Stimulated activated CD8-positive, alpha-beta memory T cell treated with anti-CD3 and anti-CD28 coated beads, Interleukin-4, amount 100 ng/mL, for 48 hours (primary cell): ENCODE measurements at places on chromosomes 16 and 17.

- no peak for DNase-seq
Measured at GRCh38 chr17:75340631-75341030, 51.4 kb upstream of the SLC25A19 start.

DNA sequence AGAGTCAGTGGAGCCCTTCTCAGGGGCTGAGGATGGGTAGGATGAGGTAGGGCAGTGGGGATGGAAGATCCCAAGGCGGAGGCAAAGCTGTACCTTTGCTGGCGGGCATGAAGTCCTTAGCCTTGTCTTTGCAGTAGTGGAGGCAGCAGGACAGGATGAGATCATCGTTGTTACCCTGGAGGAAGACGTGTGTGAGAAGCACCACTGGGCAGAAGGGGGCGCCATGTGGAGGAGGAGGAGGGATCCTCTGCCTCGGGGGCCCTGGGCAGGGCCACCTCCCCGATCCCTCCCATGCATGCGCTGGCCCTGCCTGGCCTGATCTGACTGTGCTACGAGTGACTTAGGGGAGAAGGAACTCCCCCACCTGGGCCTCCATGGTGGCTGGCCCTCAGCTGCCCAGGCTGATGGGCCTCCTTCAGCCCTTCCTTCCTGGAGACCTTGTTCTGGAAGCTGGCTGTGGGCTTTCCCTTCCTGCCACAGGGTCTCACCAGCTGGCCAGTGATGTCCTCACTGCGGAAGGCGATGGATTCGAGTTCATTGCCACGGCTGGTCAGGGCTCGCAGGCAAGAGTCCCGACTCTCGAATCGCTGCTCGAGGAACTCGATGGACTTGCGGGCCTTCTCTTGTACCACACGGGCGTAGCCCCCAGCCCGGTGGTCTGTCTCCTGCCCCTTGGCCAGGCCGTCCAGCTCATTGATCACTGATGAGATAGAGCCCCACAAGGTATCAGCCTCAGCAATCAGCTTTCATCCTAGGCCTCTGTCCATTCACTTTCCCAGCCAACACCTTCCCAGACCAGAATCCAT is 10.3 kb downstream of the HIC1 start:
- peak; percentile 86 for DNase-seq

- DNase-seq = peak; percentile 30
Measured at GRCh38 chr16:28495098-28495793, 803 bp downstream of the APOBR start.

DNA sequence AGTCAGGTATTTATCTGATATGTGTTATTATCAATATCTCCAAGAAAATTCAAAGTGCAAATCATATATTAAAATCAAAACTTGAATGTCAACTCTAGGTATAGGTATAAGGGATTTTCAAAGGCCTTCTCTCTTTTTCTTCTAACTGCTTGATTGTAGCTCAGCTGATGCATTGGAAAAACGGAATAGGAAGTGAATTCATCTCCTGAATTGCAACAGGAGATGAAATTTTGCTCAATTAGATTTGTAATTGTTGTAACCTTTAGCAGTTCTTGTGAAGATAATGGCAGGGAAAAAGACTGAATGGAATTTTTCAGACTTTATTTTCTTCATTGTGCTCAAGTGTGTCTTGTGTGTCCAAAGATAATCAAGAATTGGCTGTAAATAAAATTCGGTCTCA is 190.2 kb upstream of the KCNJ16 start:
- DNase-seq = no peak

DNA sequence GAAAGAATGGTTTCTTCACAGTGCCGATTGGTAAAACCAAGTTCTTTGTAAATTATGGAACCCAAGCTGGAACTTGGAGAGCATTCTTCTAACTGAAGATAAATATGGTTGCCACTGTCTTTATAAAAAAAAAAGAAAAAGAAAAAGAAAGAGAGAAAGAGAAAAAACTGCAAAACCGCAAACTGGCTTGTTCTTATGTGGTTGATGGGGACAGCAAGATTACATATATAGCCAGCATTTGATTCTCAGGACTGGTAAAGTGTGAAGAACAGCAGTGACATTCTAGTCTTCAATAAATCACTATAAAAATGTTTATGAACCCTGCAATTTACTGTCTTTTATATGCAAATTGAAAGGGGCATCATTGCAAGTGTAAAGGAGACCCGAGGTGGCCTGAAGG is 605.1 kb downstream of the MAF start:
- DNase-seq = no peak

GRCh38 chr16:66604376-66605176 is at the start of gene CMTM3:
Gene CMTM3 (plus strand): TSS chr16:66604704. CDS start chr16:66604806, 102 bp downstream.
- DNase-seq = peak; percentile 83

DNA sequence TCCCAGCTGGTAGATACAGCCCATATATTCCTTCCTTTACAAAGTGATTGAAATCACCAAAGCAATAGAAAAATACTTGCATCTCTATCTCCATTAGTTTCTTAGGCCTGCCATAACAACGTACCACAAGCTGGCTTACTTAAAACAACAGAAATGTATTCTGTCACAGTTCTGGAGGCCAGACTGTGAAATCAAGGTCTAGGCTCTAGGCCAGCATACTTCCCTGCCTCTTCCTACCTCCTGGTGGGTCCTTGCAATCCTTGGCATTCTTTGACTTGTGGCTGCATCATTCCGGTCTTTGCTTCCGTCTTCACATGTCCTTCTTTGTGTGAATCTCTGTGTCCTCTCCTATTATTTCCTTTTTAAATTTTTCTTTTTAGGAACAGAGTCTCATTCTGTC is 62.5 kb downstream of the ERCC4 start:
- DNase-seq = no peak

GRCh38 chr17:4247361-4247970 is 16.3 kb downstream of the ANKFY1 start:
- DNase-seq = no peak

- DNase-seq = peak; percentile 92
Measured at GRCh38 chr17:81967533-81968395, 6.8 kb upstream of the NOTUM start.

DNA sequence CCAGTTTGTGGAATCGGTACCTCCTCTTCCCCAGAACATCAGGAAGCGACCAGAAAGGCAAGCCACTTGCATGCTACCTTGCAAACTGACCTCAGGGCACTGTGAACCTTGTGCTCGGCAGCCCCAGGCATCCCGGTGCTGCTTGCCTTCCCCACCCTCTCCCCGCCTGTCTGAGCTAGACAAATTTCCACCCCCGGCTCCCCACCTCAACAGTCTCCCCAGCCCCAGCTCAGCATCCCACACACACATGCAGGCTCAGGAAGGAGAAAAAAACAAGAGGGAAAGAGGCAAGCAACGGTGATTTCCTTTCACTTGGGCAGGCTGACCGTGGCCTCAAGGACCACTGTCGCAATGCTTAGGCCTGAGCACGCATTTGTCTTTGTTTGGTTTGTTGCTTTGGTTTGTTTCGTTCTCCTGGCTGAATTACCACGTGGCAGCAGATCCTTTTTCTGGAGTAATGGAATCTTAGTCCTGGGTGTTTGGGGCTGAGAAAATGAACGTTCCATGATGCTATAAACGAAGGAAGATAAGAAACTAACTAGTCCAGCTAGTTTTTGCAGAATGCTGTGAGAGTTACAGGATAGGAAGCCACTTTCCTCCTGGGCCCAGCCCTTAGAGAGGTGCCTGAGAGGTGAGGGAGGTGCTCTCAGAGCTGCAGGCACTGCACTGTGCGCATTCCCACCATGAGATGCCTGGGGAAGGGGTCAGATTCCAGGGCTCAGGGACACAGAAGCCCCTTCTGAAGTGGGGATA is 27.9 kb downstream of the SDK2 start:
- DNase-seq = no peak

DNA sequence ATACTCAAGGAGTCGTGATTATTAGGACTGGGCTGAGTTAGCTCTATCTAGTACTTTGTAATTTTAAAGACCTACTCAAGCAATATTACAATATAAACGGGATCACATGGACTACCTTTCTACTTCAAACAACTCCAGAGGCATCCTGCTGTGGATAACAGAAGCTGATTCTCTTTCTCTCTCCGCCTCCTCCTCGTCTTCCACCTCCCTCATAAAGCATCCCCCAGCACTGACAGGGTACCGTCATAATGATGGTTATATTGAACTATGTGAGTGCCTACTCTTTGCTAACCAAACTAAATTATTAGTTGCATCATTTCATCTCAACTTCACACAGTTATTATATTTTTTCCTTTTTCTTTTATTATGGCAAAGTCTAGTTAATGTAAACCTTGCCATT is 165.4 kb upstream of the FOXF1 start:
- no peak for DNase-seq

DNA sequence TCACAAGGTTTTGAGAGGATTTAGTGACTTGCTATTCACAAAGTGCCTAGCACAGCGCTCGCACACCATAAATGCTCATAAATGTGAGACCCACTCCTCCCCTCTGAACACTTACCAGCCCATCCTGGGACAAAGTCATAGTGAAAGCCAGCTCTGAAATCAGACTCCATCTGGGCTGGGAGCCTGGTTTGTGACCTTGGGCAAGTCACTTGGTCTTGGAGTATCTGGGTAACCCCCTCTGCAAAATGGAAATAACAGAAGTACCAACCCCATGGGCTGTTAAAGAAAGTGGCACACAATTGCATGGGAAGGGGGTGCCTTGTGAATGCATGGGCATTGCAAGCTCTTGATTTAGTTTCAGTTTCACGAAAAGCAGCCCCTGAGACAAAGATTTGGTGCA is 104.7 kb upstream of the CDH5 start:
- no peak for DNase-seq

- DNase-seq = no peak
Measured at GRCh38 chr17:81271226-81271625, 23.9 kb downstream of the SLC38A10 start.

- DNase-seq = no peak
Measured at GRCh38 chr17:47085736-47086135, 103.4 kb downstream of the CDC27 start.

DNA sequence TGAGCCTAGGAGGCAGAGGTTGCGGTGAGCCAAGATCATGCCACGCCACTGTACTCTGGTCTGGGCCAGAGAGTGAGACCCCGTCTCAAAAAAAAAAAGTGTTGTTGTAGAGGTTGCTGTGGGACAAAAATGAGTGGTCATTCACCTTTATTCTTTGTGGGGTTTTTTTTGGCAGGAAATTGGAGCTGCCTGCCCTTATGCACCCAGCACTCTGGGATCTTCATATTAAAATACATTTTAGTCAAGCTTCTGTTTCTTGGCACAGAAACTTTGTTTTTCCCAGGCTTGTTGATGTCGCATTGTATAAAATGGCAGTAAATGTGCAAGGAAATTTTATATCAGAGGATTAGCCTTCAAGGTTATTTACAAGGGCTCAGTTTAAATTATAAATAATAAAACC is 174.3 kb downstream of the FTO start:
- DNase-seq = no peak

- no peak for DNase-seq
Measured at GRCh38 chr16:51393381-51394005, 242.4 kb upstream of the SALL1 start.

GRCh38 chr16:23557779-23558702 is 514 bp downstream of the UBFD1 start:
- DNase-seq = peak; percentile 44

GRCh38 chr17:83171661-83172060 is 92.3 kb downstream of the METRNL start:
- DNase-seq = peak; percentile 17
